Left hindlimb (tissue), 1 donor: ENCODE measurements at places on chromosomes 1 and 21.

- no peak for DNase-seq
These were observed 40.3 kb downstream of the TAS1R2 start for GRCh38 chr1:18819203-18819602.

GRCh38 chr1:234730770-234731568 lies 121.0 kb upstream of the IRF2BP2 start:
- DNase-seq = no peak

DNA sequence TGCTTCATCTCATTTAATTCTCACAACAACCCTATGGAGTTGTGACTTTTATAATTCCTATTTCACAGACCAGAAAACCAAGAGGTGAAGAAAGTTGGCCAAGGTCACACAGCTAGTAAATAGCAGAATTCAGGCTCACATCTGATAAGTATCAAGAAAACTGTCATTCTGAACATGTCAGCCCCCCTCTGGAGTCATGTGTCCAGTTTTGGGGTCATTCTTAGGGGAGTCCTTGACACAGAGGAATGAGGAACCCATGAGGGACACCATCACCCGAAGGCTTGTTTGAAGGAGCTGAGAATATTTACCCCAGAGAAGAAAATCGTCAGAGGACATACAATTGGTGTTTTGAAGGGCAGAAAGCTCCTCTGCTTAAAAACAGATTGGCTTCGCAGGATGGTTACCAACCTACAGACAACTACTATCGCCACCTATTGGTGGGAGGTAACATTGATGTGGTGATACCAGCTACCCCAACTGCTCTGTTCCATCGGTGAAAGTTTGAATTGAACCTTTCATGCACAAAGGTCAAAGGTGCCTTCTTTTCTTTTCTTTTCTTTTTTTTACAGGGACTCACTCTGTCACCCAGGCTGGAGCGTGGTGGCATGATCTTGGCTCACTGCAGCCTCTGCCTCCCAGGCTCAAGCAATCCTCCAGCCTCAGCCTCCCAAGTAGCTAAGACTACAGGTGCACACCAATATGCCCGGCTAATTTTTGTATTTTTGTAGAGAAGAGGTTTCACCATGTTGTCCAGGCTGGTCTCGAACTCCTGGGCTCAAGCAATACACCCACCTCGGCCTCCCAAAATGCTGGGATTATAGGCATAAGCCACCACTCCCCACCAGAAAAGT lies 31.3 kb downstream of the NCMAP start:
- no peak for DNase-seq

DNA sequence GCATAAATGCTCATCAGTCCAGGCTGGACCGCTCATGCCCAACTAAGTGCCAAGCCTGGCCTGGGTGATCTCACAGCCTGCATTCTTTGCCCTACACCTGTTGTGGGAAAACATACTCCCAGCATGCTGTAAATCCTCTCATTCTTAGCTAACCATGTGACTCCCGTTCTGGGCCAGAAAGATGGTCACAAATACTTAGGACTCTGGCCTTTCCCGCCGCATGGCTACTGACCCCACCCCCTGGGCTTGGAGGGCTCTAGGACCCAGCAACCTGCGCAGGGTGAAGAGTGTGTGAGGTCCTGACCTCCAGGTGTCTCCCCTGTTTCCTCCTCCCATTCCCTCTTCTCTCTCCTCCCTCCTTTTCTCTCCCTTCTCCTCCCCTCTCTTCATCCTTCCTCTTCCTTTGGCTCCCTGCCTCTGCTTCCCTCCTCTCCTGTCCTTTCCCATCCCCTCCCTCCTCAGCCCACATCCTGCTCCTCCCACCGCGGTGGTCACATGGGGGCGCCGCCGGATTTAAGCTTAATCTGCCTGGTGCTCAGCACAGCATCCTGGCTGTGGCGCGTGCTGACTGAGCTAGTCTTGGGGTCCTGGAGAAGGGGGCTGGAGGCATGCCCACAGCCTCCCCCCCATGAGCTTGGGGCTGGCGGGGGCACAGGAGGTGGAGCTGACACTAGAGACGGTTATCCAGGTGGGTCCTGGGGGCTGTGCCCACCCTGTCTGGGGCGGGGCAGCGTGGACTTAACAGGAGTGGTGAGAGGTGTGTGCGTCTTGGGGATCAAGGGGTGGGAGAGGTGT lies at the start of gene CROCC:
Gene CROCC, plus strand, starts transcription at position 541 of the 795 bp plus-strand sequence. Its CDS starts 88 bp downstream, at position 629.
- peak; percentile 69 for DNase-seq

DNA sequence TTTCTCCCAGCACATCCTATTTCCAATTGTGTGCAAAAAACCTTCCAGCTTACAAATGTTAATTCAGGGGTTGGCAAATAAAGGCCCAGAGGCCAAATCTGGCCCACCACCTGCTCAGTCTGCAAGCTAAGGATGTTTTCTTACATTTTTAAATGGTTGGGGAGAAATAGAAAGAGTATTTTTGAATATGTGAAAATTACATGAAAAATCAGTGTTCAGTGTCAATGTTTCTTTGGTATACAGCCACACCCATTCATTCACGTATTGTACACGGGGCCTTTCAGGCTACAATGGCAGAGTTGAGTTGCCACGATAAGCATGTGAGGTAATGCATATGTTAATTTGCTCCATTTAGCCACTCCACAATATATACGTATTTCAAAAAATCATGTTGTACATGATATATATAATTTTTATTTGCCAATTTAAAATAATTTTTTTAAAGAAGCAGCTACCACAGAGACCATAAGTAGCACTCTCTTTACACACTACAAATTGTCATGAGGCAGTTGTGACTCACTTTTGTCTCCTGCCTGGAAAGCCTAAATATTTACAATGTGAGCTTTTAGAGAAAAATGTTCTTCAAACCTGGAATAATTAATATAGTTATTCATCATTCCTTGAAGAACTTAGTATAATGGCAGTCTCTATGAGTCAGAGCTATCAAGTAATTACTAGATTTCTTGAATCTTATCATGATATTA lies 189.6 kb downstream of the SMYD3 start:
- no peak for DNase-seq

DNA sequence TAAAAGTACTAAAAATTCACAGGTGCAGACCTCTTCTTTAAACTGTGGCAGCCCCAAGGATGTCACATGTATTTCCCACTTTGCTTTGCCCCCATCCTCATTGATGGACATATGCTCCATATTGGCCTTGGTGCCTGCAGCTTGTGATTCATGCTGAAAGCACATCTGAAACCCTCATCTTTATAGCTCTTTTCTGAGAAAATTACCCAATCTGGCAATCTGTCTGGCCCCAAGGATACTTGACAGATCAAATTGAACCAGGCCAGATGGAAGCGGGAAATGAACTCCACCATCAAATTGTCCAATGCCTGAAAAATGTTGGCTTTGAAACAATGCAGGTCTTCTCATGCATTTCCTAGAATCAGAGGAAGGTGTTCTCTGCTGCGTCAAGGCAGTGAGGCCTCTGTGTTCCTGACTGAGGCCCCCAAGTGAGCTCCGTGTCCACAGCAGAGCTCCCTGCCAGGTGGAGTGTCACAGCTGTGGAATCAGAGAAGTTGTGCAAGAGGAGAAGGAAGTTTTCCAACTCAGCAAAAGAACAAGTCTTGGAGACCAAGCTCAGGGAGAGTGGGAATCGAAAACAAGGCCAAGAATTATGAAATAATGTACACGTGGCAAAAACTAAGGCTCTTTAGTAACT lies 323.7 kb downstream of the PLPP3 start:
- DNase-seq = peak; percentile 88

DNA sequence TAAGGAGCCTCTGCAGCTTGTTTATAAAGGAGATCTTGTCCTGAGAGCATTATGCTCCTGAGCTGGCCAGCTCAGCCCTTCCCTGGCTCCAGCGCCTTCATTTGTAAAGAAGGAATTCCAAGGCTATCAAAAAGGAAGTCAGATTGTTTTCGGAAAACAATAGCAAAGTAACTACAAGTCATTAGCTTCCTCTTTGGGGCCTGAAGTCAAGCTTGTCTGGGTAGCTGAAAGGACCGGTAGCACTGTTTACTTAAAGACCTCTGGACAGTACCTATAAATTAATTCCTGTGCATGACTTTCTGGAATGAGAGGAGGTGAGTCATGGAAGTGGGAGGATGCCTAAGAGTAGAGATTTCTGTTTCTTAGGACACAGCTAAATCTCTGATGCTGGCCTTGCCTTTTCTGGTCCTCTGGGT lies 20.7 kb upstream of the GJA5 start:
- DNase-seq = no peak

DNA sequence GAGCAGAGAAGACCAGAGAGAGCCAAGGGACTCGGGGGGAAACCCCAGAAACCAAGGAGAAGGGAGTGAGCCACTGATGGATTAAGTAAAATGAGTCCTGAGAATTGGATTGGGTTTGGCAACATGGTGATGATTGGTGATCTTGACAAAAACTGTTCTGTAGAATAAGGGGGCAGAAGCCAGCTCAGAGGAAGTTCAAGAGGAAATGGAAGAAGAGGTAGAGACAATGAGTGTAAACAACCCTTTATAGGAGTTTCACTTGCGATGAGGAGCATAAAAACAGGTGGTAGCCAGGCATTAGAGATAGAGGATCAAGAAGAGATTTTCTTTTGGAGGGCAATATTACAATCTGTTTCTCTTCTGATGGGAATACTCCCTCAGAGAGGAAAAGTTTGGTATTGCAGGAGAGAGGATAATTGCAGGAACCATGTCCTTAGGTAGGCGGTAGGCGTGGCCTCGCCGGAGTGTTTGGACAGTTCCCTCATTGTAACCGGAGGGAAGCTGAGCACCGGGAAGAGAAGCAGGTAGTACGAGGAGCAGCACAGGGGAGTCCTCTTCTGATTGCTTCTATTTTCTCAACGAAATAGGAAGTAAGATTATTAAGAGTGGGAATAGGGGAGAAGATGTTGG lies 68.4 kb upstream of the TENT5C start:
- DNase-seq = no peak

DNA sequence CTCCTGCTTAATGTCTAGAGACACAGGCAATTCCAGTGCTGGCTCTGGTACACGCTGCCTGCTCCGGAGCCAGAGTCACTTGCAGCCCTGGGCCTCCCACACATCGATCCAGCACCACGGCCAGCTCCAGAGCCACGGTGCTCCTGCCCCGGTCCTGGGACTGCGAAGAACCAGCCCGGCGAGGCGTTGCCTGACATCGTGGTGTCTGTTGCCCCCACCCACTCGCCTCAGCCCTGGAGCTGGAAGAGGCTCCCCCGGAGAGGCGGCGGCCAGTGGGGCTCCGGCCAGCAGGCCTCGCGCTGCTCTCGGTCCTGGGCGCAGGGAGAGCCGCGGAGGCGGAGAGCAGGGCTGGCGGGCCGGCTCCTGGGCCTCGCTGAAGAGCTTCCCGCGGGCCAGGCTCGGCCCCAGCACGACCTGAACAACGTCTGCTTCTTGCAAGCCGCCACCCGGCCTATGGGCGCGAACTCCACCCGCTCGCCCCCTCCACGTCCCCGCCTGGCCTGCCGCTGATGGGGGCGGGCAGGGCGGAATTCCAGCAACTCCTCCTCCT lies 364.8 kb downstream of the CEP170 start:
- peak; percentile 48 for DNase-seq

GRCh38 chr21:42467140-42467983 lies 28.7 kb downstream of the RSPH1 start:
- DNase-seq = no peak

GRCh38 chr1:155834296-155834926 lies 22.6 kb downstream of the GON4L start:
- no peak for DNase-seq

DNA sequence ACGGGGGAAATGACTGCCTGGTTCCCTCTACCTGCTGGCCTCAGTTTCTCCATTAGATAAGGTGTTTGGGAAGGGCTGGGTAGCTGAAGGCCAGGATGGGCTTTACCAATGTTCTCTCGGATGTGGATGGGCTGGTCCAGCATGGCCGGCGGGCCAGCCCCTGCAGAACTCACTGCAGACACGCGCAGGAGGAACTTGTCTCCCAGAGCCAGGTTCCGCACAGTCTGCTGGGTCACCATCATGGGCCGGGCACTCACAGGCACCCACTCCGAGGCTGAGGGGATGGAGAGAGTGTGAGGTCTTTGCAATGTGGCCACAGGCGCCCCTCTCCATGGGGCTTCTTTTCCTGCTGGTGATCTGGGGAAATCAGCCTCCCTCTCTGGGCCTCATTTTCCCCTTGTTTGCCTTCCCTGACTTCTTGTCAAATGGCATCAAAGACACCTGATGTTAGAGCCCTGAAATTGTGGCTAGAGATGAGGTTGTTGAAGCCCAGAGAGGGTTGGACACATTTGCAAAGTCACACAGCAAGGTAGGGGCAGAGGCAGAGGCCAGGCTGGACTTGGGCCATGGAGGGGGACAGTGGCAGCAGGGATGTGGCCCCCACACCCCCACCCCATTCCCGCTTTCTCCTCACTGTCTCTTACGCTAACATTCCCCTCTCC lies 1.2 kb downstream of the MYBPH start:
- DNase-seq = no peak

DNA sequence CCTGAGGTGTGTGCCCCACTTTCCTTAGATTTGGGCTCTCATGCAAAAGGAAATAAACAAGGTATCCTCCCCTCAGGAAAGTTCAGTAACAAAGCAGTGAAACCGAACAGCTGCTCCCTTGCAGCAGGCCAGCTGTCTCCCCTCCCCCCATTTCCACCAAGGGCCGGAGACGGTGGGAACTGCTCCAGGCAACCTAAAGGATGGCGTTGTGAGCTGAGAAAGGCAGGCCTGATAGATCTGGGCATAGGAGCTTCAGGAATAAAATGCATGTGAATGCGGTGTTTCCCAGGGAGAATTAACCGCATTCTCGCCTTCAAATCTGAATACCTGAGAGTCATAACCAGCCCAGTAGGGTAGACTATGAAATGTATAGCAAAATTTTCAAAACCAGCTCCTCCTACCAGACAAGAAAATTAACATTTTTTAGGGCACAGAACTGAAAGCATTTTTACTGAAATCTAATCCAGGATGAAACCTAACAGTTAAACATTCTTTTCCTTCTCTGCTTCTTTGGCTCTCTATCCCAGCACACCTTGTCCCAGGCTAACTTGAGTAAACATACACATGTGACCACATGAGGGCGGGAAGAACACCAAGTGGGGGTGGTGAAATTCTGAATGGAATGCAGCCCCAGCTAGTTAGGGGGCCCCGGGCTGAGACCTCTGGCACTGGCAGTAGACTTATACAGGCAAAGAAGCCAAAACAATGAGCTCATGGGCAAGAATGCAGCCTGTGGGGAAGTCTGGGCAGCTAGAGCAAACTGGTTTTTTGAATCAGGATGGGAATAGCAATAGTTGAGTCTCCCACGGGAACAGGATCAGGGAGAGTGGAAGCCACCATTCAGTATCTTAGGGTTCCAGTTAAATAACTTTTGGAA lies 11.5 kb downstream of the MCL1 start:
- DNase-seq = peak; percentile 88

DNA sequence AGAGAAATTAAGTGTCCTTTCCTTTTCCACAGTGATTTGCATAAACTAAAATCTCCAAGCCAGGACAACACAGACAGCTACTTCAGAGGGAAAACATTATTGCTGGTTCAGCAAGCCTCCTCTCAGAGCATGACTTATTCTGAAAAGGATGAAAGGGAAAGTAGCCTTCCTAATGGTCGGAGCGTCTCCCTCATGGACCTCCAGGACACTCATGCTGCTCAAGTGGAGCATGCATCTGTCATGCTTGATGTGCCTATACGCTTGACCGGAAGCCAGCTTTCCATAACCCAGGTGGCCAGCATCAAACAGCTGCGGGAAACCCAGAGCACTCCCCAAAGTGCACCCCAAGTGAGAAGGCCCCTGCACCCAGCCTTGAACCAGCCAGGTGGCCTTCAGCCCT lies 39.1 kb downstream of the CLEC20A start:
- DNase-seq = no peak
